NCI-H1417 (cell line): ENCODE measurements at places on chromosomes 7 and 10.

GRCh38 chr7:105810556-105810955, 65.8 kb downstream of the ATXN7L1 start:
- DNase-seq = no peak

DNA sequence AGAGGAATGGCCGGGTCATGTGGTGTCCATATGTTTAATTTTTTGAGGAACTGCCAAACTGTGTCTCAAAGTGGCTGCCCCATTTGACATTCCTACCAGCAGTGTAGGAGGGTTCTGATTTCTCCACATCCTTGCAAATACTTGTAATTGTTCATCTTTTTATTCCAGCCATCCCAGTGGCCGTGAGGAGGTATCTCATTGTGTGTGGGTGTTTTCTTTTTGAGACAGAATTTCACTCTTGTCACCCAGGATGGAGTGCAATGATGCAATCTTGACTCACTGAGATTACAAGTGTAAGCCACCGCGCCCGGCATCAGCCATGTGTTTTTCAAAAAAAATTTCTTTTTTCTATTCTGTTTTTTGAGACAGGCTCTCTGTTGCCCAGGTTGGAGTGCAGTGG, 38.7 kb upstream of the DLG5 start:
- DNase-seq = no peak

GRCh38 chr10:125158601-125159485, 1.5 kb downstream of the CTBP2 start:
- DNase-seq = peak; percentile 14

DNA sequence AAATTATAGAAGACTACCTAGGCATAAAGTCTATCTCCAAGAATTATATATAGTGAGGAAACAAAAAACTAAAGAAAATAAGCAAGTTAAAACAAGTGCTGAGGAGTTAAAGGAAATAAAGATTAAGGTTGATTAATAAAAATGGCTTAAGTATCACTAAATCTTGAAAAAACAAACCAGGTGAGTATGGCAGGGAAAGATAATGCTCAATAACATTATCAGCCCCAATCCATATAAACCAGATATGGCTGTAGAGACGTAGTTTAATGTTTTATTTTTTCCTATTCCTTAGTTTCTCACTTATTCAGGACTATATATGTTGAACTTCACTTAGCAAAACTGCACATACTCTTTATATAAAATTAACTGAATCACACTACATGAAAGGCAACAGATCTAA, 4.4 kb downstream of the WASL start:
- no peak for DNase-seq

GRCh38 chr10:77281719-77282118, 355.9 kb downstream of the KCNMA1 start:
- no peak for DNase-seq

- DNase-seq = no peak
Measured at GRCh38 chr10:23613900-23614299, 175.0 kb downstream of the OTUD1 start.

DNA sequence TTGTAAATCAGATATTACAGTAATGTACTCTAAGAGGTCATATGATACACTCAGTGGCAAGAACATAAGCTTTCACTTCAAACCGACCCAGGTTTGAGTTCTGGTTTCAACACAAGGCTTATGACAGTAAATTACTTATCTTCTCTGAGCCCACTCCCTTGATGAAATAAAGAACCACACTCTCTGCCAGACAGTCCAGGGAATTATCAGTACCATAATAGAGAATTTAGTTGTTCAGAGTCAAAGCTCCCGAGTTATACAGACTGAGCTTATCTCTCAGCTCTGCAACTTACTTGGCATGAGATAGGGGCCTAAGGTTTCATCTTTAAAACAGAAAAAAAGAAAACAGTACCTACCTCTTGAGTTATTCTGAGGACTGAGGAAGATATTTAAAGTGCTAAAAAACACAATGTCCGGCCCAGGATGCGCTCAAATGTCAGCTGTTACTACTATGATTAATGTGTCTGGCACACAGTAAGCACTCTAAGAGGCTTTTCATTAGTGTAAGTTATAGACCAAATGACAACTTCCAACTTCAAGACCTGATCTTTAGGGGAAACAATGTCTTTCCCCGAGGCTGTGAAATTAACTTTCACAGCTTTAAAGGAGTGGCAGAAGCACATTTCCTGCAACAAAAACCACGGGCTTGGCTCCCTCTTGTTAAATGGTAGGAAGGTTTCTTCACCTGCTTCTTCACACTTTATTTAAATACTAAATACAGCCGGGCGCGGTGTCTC, 38.1 kb downstream of the UBE2H start:
- no peak for DNase-seq

GRCh38 chr7:30139836-30140384, 5.1 kb downstream of the MTURN start:
- no peak for DNase-seq

DNA sequence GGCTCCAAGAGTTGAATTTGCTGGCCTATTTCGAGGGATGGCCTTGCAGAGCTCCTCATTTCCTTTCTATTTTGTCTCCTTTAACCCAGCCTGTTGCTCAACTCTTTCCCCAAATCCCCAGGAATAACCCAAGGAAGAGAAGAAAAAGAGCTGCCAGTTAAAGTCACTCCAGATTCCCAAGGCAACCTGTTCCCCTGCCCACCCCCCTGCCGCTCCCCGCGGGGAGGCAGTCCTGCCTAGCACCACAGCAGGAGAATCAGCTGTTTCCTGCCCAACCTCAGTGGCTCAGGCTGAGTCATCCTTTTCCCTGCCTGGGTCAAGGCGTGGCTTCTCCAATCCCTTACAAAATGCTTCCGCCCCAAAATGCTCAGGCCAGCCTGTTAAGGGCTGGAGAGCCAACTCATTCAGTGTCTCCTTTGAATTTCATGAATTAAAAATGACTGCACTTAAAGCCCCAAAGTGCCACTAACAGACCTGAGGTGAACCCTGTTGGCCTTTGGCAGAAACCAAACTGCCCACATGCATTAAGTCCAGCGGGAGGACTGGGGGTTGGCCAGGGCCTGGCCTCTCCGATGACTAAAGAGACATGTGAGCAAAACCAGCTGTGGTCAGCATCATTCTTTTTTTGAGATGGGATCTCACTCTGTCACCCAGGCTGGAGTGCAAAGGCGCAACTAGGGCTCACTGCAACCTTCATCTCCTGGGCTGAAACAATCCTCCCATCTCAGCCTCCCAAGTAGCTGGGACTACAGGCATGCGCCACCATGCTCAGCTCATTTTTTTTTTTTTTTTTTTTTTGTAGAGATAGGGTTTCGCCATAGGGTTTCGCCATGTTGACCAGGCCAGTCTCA, 83.2 kb upstream of the KIF5B start:
- DNase-seq = peak; percentile 25

DNA sequence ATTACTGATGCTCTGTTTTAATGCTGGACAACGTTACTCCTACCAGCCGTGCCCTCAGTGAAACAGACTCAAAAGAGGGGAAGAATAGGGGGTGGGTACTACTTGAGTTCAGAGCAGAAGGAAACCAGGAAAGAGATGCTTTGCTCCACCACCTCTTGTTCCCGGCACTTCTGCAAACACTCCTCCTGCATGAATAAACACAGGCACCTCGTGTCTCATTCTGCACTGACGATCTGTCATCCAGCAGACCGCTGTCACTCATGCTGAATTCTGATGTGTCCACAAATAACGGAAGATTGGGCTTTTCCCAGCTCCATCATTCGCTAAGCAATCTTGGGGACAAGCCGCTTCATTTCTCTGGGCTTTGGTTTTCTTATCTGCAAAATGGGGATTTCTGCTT, 26.7 kb downstream of the YWHAG start:
- DNase-seq = peak; percentile 28

- peak; percentile 74 for DNase-seq
Measured at GRCh38 chr7:120725376-120726039, 132.4 kb downstream of the TSPAN12 start.

DNA sequence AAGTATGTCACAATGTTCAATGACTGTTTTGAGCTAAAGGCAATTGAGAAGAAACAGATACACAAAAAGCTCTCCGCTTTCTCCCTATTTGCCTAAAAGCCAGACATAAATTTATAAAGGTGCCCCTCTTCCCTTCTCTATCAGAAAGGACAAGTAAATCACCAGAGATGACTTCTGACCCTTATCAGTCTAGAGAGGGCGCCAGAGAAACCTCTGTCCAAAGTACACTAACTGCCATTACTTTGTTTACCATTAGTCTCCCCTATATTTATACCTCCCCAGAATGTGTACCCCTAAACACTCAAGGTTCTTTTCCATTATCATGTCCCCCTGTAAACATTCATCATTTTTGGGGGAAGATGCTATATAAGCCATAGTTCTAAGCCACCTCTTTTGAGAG, 49.3 kb downstream of the TPK1 start:
- DNase-seq = no peak

DNA sequence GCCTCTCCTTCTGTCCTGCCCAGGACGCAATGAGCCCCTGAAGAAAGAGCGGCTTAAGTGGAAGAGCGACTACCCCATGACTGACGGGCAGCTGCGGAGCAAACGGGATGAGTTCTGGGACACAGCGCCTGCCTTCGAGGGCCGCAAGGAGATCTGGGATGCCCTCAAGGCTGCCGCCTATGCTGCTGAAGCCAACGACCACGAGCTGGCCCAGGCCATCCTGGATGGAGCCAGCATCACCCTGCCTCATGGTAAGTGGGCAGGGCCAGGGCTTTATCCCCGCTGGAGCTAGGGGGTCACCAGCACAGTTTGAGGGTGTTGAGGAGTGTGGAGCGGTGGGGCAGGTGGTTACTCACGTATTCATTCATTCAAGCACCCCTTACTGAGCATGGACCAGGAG, 4.7 kb upstream of the ANKRD2 start:
- no peak for DNase-seq

- DNase-seq = no peak
Measured at GRCh38 chr7:98628418-98628817, 11.3 kb downstream of the NPTX2 start.

DNA sequence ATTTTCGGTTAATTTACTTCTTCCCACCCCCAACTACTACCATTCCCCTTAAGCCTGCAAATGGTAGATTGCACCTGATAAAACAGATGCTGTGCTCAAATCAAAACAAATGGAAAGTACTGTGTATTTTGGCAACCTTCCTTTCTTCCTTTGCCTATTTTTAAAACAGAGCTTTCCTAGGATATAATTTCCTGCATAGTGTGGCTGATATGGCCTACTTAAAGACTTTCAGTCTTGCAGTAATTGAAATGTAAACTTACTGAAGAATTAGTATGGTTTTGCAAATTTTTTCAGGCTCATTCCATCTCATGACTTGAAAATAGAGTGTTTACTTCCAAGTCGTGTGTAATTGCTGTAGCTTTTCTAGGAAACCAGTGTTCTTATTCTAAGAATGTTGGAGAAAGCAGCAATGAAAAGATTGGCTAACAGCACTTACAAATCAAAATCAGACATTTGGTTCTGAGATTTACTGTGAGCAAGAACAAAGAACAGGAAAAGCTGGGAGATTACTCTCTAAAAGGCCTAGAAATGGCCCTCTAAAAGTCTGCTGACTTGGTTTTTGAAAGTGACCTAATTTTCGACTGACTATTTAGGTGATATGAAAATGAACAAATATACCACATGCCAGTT, 52.0 kb downstream of the REEP3 start:
- DNase-seq = no peak

GRCh38 chr10:130179640-130180039, 43.4 kb downstream of the GLRX3 start:
- no peak for DNase-seq

- DNase-seq = peak; percentile 14
Measured at GRCh38 chr10:61821153-61821552, 80.3 kb upstream of the ARID5B start.

- DNase-seq = peak; percentile 82
Measured at GRCh38 chr10:104327745-104328645, 10.3 kb downstream of the ITPRIP start.

DNA sequence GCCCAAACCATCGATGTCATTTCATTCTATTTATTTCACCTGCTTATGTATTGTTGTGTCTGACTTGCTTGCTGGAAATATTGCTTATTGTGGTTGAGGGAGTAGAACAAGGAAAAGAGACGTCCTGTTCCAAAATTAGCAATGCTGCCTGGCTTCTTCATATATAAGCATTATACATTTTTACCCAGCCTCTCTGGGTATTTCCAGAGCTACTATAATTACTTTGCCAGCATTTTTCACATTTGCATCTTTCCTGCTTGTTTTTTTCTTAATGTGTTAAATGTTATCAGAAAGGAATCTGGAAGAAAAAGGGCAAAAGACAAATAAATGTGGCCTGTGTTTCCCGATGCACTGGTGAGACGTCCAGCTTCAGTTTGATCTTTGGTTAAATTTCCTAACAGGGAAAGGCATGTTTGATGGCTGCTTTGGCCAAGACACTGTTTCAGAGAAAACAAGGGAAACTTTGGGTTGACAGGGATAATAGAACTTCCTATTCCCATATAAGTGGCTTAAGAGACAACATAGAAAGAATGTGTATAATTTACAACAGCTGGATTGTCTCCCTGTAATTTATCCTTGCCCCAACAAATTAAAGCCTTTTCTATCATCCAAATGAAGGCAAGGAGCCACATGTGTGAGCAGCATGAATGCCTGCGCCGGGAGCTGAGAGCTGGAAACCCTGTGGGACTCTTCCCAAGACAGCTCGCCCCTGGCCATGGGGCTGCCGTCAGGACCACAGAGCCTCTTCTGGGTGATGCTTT, 671.1 kb upstream of the CELF2 start:
- no peak for DNase-seq

GRCh38 chr7:47878662-47879061, 69.6 kb downstream of the PKD1L1 start:
- no peak for DNase-seq

- DNase-seq = no peak
Measured at GRCh38 chr10:14761372-14761771, 13.3 kb downstream of the FAM107B start.

DNA sequence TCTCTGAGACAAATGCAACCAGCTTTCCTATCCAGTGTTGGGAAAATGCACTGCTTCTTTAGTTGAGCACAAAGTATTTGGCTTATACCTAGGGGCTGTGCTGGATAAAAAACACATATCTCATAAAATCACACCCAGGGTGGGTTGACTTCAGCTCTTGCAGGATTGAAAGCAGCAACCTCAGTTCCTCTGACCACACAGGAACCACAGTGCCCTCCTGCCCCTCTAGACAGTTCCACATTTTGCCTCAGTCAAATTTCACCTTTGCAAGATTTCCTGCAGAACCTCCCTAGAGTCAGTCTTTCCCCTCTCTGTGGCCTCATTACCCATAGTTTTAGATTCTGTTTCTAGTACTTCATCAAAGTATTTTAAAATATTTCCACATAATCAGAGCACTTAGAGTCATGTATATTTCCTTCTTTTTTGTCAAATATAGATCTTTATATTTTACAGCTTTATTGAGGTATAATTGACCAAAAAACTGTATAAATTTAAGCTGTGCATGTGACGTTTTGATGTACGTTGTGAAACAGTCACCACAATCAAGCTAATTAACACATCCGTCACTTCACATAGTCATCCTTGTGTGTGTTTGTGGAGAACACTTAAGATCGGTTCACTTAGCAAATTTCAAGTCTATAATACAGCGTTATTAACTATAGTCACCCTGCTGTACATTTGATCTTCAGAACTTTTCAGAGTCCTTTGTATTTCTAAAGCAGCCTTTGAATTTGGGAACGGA, 37.0 kb upstream of the EGR2 start:
- DNase-seq = no peak

GRCh38 chr7:14639801-14640200, 262.8 kb downstream of the DGKB start:
- no peak for DNase-seq
